ENCODE measurements at places on chromosomes 4 and X.
A peak's percentile ranks its signal among the peaks of the same experiment; 100 is the strongest.

DNA sequence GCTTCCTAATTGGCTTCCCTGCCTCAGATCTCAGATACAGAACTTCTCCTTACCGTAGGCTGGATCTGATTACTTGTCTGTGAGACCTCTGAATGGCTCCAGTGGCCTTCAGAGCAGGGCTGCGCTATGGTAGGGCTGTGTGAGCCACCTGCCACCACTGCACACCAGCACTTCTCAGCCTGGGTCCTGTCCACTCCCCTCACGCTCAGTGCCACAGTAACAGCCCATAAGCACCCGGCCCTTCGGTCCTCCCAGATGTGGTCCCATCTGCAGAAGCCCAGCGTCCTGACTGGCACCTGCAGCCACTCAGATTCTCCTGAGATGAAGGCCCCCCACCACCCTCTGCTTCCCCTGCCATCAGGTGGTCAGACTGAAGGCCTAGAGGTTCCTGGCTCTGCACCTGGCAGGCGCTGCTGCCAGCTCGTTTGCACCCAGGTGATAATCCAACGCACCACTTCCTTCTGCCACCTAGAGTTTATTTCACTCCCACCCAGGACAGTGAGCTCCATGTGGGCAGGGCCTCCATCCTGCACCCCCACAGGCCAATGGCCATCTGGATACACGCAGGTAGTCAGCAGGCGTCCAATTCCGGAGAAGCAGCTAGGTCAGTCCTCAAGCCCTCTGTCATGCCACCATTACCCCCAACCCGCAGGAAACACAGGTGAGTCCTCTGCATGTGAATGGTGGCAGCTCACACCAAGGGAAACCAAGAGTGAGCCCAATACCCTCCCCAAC is 5.4 kb downstream of the WDR1 start:
- DNase-seq: no peak

DNA sequence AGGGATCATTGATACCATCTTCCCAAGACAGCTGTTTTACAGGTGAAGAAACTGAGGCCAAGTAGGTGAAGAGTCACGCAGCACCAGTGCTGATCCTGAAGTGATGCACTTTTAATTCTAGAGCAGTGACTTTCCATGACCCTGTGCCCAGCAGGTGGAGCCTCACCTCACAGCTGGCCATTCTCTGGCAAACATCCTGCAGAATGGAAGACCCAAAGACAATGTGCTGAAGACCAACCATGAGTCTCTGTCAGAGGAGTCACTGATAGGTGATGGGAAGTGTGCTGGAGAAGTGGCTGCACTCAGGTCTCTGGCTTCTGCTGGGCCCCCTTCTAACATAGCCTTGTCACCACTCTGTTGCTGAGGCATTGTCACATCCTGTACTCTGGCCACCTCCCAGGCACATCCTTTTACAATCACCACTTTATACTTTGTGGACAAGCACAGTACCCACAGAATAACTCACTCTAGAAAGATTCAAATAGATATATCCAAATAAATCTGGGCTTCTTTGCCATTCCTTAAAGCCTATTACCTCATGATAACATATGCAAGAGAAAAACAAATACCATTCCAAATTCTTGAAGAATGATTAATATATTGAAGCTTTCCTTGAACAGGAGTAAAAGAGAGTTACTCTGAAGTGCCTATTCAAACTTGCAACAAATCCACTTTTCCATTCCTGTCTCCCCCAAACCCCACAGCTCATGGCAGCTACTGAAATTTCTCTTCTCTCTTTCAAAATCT is 64.1 kb upstream of the SCOC start:
- no peak for DNase-seq

GRCh38 chr4:105058177-105058812 is 88.4 kb upstream of the TET2 start:
- no peak for DNase-seq

DNA sequence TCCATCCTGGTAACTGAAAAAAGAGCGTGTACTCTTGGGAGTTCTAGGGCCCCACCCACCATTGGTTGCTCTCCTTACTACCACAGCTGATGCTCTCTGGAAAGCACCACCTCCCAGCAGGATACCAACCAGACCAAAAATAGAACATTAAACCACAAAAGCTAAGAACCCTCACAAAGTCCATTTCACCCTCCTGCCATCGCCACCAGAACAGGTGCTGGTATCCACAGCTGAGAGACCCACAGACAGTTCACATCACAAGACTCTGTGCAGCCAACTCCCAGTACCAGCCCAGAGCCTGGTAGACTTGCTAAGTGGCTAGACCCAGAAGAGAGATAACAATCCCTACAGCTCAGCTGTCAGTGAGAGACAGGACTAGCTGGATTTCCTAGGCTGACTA is 240.6 kb downstream of the PABPC4L start:
- DNase-seq: no peak

GRCh38 chrX:93422693-93423092 is 250.7 kb downstream of the NAP1L3 start:
- no peak for DNase-seq

DNA sequence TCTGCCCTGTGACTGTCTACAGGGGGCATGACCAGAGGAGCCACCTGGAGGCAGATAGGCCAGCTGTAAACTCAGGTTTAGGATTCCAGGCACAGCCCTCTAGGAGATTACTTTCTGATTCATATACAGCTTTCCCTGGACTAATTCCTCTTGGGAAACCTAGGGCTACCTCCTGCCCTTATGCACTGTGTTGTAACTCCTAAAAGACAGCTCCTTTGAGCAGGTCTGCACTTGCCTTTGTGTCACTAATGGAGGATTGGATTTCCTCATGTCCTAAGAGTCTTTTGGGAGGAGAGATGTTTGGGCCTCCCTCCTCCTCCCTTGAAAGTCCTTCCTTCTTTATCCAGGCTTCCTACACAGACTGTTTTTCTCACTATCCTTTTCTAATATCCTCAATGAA is 202.0 kb downstream of the PCDH19 start:
- DNase-seq: no peak

- no peak for DNase-seq
Measured at GRCh38 chr4:53713296-53713695, 122.0 kb upstream of the LNX1 start.

GRCh38 chr4:184016759-184017668 is 111.9 kb downstream of the STOX2 start:
- no peak for DNase-seq

DNA sequence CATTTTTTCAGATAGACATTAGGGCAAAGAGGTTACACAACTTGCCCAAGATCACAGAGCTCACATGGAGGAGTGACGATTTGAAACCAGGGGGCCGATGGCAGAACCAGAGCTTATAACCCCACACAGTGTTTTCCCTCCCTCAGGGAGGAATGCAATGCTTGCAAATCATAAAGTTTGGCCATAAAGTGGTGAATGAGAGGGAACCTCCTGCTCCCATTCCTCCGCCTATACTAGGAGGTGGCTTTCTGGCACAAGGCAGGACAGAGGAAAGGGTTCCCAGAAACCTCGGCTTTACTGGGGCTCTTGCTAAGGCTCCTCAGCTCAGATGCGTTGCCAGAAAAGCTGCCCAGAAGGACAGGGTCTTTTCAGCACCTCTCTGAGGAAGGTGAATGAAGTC is 19.3 kb downstream of the TMEM154 start:
- no peak for DNase-seq

GRCh38 chrX:386239-386767 is 404 bp downstream of the PPP2R3B start:
- DNase-seq: no peak

DNA sequence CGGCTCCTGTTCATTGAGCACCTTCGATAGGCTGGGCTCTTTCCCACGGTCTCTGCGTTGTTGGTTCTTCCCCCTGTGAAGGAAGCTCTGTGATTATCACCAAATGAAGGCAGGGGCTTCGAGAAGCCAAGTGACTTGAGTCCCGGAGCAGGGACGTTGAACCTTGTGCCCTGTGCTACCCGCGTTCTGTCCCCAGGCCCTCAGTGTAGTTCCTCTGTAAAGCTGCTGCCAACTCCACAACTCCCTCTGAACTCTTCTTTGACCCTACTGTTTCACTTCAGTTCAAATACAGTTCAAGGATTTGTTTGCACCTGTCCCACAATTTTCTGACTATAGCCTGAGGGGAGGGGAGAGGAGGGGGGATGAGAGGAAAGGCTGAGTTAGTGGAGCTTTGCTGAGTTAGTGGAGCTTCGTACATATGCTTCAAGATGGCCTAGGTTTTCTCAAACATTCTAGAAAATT is 635 bp upstream of the PHF8 start:
- no peak for DNase-seq

DNA sequence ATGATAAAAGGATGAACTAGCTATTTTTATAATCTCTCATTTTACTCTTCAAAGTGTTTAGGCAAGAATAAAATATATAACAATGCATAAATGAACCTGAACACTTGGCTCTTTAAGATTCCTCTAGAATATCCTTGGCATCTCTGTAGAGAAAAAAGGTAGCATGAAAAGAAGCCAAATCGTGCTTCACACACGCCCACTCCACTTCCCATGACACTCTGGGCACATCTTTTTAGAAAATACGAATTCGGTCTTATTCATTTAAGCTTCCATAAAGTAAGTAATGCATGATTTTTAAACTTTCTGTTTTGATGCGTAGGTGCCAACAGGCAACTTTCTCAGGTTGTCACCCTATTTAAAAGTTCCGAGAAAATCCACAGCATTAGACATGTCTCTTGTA is 73.6 kb upstream of the SORBS2 start:
- no peak for DNase-seq

- no peak for DNase-seq
Measured at GRCh38 chr4:160353548-160353947, 1250.7 kb downstream of the RAPGEF2 start.

DNA sequence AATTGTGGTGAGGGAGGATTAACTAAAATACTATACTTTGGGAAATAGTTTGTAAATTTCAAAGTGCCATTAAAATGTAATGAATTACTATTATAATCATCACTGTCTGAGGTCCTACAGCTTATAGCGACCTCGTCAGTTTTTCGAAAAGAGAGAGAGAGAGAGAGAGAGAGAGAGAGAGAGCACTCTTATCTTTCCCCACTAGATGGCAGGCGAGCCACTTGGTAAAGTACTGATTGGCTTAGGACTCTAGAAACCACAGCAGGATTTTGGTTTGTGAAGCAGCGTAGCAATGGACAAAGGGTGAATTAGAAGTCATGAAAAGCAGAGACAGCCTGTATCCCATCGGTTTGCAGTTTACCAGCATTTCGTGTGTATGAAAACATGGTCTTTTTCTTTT is 52.5 kb downstream of the LINC00632 start:
- peak; percentile 2 for DNase-seq

- no peak for DNase-seq
Measured at GRCh38 chr4:154626793-154627484, 14.5 kb upstream of the FGG start.

GRCh38 chrX:44036336-44036735 is 63.1 kb upstream of the NDP start:
- DNase-seq: no peak

- DNase-seq: no peak
Measured at GRCh38 chrX:74853255-74853654, 72.0 kb downstream of the NEXMIF start.

DNA sequence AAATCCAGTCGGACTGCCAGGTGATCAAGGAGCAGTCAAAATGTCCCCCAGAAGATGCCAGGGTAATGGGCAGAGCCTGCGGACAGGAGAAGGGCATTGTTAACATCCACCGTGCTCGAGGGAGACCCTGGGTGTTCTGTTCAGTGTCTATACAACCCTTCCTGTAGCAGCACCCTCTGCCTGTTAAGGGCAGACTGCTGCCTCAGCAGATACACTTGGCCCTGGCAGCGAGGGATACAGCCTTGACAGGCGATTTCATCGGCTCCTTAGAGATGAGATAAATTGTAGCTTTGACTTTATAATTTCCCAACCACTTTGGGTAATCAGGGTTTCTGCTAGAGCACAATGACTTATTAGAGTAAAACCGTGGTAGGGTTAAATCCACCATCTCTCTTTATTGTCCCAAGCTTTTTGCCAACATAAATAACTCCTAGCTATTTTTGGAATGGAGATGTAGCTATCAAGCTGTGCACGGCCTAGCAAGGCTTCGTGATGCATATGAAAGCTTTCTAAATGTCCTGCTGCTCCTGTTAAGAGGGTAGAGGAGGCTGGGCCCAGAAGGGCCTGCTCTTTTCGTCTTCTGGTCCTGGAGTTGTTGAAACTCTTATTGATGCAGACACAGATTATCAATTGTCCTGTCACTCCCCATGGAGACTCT is 195.9 kb downstream of the CPEB2 start:
- no peak for DNase-seq

DNA sequence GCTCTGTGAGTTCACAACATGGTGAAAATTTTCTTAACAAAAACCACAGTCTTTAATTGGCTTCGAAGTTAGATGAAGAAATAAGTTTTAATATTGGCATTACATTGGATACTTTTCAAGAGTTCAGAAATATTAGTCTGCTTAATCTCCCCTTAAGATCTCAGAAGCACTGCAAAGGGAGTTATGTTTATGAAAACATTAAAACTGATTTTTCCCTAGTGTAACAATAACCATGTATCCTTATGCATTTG is 1.5 kb downstream of the SETD7 start:
- DNase-seq: no peak

GRCh38 chrX:72216973-72217372 is 21.9 kb downstream of the ERCC6L start:
- DNase-seq: no peak

GRCh38 chr4:123477711-123478209 is 81.2 kb downstream of the SPRY1 start:
- peak; percentile 15 for DNase-seq

GRCh38 chr4:145153181-145153903 is 27.0 kb downstream of the OTUD4 start:
- DNase-seq: no peak

- no peak for DNase-seq
Measured at GRCh38 chrX:84064814-84065213, 123.2 kb downstream of the RPS6KA6 start.

GRCh38 chr4:88619971-88620370 is 27.7 kb downstream of the HERC3 start:
- no peak for DNase-seq

DNA sequence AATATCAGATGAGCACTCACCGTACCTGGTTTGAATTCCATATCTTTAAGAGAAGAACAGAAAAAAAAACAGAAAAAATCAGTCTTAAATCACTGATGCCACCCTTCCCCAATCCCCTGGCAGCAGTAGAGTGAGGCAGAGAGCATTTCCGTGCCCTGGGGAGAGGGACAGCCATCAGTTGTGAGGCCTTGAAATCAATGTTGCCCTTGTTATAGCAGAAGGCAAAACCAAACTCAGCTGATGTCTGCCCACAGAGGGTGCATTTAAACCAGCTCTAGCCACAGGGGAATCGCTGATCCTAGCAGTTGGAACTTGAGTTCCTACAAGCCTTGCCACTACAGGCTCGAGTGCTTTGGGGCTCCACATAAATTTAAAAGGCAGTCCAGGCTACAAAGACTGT is 338.5 kb upstream of the FMR1 start:
- DNase-seq: no peak

DNA sequence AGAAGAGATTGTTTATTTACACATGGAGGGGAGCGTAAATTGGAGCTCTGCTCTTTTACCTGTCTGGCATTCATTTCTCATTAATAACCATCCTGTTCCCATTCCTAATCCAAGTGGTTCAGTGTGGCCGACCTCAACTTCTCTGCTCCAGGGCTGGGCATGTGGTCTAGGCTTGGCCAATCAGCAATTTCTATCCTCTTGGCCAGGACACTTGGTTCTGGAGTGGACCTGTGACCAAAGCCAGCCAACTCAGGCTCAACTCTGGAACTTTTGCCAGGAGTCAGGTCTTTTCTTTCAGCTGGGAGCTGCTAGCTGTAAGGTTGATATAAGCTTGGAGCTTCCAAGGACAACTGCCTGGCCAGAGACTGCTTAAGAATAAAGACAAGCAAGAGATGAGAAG is 15.6 kb upstream of the RASL11B start:
- DNase-seq: no peak
